ENCODE measurements at places on chromosomes 16 and 17. TPM values are rescaled to one million over a fixed set of nuclear protein-coding genes. Genes with fewer than 3 reads are reported as not detected.
A peak's percentile ranks its signal among the peaks of the same experiment; 100 is the strongest.

GRCh38 chr17:77115510-77115909 is 25.3 kb upstream of the SEC14L1 start:
- DNase-seq, result peak; percentile 64
- H3K4me3 ChIP-seq, result no peak overlapping the region
- peaks cover 4% of the 10 kb centered on the region for H3K4me1 ChIP-seq
- no peaks in the 10 kb centered on the region for H3K36me3 ChIP-seq

Gene CFAP97D1
- total RNA-seq, result not detected

DNA sequence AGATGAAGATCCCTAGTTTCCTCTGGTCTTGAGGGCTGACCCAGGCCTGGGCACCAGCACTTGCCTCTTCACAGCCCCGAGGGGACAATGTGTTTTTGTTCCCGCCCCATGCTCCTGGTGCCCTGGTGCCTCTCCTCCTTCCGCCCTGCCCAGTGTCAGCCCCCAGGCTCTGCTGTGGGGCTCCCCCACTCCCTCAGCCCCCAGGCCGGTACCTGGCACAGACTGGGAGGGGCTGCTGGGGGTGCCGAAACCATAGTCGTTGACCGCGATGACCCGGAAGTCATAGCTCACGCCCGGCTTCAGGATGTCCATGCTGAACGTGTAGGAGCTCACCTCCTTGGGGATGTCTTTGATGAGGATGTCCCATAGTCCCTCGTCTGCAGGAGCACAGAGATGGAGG is 40.5 kb upstream of the CDC42EP4 start:
- H3K4me1 ChIP-seq, result no peaks in the 10 kb centered on the region
- H3K4me3 ChIP-seq, result no peak overlapping the region
- DNase-seq, result no peak
- no peaks in the 10 kb centered on the region for H3K36me3 ChIP-seq
- H3K27me3 ChIP-seq, result no peaks in the 10 kb centered on the region

GRCh38 chr17:57186226-57187019 is 69.9 kb upstream of the MSI2 start:
- H3K4me3 ChIP-seq, result no peak overlapping the region
- H3K36me3 ChIP-seq, result no peaks in the 10 kb centered on the region
- DNase-seq, result no peak
- H3K27ac ChIP-seq, result no peak overlapping the region
- no peaks in the 10 kb centered on the region for H3K27me3 ChIP-seq

GRCh38 chr17:51398687-51399086 is 138.3 kb downstream of the UTP18 start:
- H3K4me1 ChIP-seq, result no peaks in the 10 kb centered on the region
- no peak overlapping the region for H3K4me3 ChIP-seq
- no peaks in the 10 kb centered on the region for H3K36me3 ChIP-seq

Gene MRPL38
- 63.9 TPM for total RNA-seq

Gene HSD11B2
- total RNA-seq, result 0.36 TPM

DNA sequence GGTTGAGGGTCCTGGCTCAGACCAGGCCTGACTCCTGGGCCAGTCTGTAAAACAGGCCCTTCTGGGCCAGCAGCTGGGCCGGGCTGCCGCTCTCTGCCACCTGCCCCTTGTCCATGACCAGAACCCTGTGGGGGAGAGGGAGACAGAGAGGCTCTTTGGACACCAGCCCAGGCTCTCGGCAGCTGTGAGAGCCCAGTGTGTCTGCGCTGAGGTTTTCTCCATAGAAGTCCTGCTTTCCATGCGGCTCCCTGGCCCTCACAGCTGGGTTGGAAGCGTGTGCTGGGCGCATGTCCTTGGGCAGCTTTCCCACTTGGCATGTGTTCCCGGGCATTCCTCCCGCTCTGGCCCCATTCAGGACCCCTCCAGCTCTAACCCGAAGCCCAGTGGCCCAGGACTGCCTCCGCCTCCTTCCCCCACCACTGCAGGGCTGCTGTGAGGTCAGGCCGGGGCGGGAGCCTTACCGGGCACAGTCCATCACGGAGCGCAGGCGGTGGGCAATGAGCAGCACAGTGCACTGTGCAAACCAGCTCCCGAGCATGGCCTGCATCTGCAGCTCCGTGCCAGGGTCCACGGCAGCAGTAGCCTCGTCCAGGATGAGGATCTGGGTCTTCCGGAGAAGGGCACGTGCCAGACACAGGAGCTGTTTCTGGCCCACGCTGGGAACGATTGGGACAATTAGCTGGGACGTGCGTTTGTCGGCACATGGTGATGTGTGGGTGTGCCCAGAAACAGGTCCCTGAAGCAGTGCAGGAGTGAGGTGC is 73.0 kb downstream of the ABCC6 start:
- no peaks in the 10 kb centered on the region for H3K27me3 ChIP-seq
- no peaks in the 10 kb centered on the region for H3K36me3 ChIP-seq
- H3K27ac ChIP-seq, result no peak overlapping the region
- no peaks in the 10 kb centered on the region for H3K4me1 ChIP-seq
- no peak overlapping the region for H3K4me3 ChIP-seq

DNA sequence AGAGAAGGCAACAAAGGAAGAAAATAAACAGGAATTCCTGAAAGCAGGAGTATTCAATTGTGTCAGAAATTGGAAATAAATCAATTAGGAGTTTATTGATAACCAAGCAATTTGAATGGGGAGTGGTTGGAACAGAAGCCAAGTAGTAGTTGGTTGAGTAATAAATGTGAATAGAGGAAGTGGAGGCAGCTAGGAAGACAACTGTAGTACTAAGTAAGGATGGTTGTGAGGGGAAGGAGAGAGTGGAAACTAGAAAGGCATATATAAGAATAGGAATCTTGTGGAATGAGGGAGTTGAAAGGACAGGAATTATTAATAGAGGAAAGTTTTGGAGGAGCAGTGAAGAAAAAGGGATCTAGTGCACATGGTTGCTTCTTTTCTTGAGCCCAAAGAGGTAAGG is 34.4 kb downstream of the NFAT5 start:
- no peak overlapping the region for H3K4me3 ChIP-seq
- no peaks in the 10 kb centered on the region for H3K27me3 ChIP-seq
- no peaks in the 10 kb centered on the region for H3K36me3 ChIP-seq
- no peak overlapping the region for H3K27ac ChIP-seq
- DNase-seq, result no peak

- no peaks in the 10 kb centered on the region for H3K4me1 ChIP-seq
- no peak overlapping the region for H3K27ac ChIP-seq
- DNase-seq, result no peak
- H3K36me3 ChIP-seq, result no peaks in the 10 kb centered on the region
- no peaks in the 10 kb centered on the region for H3K27me3 ChIP-seq
Observed at GRCh38 chr16:69523566-69524305, 42.0 kb upstream of the NFAT5 start.

DNA sequence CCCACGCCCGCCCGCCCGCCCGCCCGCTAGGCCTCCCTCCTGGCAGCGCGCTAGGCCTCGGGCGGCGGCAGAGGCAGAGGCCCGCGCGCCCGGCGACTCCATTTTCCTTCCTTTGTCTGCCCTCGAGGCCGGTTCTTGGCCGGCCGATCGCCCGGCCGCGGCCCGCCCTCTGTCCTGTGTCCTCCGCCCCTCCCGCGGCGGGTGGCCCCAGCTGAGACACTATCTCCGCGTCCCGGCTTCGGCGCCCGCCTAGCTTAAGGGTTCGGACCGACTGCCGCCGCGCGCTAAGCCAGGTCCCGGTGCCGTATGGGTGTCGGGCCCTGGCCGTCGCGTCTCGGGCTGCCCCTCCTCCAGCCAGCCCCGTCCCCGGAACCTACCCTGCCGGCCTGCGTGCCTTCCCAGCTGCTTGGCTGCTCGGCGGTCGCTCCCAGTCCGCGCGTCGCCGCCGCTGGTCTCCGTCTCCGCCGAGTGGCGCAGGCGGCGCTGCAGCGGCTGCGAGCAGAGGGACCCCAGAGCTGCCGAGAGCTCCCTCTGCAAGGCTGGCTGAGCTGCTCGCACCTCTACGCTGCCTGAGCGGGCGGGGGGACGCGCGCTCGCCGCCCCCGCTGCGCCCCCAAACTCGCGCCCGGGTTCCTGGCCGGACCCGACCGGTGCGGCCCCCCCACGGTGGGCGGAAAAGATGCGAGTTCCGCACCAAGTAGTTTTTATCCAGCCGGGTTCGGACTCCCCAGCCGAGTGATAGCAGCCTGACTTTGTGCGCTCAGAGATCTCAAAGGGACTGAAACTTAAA is 787 bp downstream of the CTCF start:
- DNase-seq, result peak; percentile 64
- H3K36me3 ChIP-seq, result no peaks in the 10 kb centered on the region
- H3K4me3 ChIP-seq, result peak overlapping the region; percentile 88
- H3K4me1 ChIP-seq, result peaks cover 12% of the 10 kb centered on the region
- no peaks in the 10 kb centered on the region for H3K27me3 ChIP-seq

Gene SPNS3
- total RNA-seq, result not detected

DNA sequence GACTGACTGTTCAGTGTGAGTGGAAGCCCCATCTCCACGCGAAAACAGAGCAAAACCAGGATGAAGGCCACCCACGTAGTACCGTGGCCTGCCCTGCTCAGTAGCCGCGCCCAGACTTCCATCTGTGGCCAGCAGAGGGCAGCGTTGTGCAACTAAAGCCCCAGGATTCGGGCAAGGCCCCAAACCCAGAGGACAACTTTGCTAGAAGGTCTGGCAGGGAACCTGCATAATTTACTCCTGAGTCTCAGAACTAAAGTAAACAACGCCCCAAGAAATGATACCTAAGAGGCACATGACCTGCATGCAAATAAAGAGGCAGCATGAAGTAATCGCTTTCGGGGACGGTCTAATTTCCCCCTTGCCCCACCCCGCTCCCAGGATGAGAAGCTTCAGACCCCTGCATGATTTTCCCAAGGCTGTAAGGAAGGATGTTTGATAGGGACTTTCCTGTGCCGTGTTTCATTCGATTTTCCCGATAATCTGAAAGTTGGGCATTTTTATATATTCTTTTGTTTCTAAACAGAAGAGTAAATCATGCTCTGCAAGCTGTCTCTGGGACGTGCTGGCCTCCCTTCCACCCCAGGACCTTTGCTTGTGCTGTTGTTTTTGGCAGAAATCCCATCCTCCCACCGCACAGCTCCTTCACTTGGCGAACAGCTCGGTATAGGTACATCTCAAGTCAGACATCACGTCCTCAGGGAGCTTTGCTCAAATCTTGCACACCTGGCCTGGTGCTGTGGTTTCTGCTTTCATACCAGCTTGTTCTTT is 18.6 kb downstream of the HSBP1 start:
- no peaks in the 10 kb centered on the region for H3K27me3 ChIP-seq
- DNase-seq, result peak; percentile 83
- H3K4me1 ChIP-seq, result no peaks in the 10 kb centered on the region

DNA sequence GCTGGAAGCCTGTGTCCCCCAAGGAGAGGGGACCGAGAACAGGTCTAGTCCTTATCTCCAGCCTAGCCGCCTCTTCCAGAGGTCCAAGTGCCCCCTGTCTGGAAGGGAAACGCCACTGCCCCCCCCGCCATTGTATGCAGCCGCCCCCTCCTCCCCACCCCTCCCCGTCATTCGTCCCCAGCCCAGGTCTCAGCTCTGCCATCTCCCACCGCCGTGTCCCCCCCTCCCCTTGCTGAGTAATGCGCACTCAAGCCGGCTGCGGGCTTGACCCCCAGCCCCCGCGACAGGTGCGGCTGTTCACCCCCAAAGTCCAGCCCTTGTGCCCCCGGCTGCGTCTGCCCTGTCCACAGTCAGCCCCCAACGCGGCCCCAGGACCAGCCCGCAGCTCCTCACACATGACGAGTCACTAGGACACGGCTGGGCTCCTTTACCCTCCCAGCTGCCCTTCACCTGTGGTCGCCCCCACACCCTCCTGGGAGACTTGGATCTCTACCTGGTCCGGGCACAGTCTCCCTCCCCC is 622 bp downstream of the GPRC5B start:
- peaks cover 12% of the 10 kb centered on the region for H3K4me1 ChIP-seq
- peak overlapping the region; percentile 83 for H3K4me3 ChIP-seq
- H3K27me3 ChIP-seq, result no peaks in the 10 kb centered on the region
- DNase-seq, result no peak

- peaks cover 6% of the 10 kb centered on the region for H3K36me3 ChIP-seq
- no peak overlapping the region for H3K27ac ChIP-seq
- H3K27me3 ChIP-seq, result no peaks in the 10 kb centered on the region
- H3K4me3 ChIP-seq, result no peak overlapping the region
Observed at GRCh38 chr17:35011671-35012216, 31.4 kb downstream of the LIG3 start.

DNA sequence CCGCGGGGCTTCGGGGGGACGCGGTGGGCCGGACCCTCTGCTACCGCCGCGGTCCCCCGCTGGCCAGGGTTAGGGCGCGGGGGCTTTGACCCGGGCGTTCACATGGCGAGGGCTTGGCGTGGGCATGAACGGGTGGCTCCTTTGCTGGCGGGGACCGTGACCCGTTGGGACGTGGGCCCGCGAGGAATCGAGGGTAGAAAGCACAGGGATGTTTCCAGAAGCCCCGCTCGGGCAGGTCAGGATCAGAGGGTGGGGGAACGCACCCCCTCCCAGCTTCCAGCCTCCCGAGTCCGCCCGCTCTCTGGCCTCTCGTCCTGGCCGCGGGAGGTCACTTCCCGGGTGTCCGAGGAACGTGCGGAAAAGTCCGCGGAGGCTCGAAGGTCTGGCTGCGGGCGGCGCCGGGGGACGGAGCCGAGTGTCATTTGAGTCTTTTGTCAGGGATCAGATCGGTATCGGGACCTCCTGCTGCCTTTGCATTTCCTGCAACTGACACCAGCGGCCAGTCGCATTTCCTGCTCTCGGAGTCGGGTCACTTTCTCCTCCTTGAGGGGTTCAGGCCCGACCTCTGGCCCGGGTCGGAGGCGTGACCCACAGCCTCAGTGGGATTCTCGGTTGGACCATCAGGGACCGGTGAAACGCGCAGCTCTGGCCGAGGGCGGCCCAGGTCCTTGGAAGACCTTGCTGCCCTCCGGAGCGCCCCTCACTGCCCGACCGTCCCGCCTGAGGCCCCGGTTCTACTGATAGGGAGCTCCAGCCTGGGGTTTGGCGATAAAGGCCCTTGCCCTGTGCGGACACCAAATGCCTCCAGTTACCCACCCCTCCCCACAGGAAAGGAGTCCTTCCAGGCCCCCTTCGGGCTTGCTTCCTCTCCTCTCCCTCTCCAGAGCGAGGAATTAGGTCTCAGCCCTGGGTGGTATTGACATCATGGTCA is 702 bp upstream of the WNT3 start:
- peaks cover 67% of the 10 kb centered on the region for H3K27me3 ChIP-seq
- H3K4me3 ChIP-seq, result peak overlapping the region; percentile 35
- H3K4me1 ChIP-seq, result peaks cover 6% of the 10 kb centered on the region
- DNase-seq, result no peak
- no peaks in the 10 kb centered on the region for H3K36me3 ChIP-seq

- no peak for DNase-seq
- H3K4me1 ChIP-seq, result peaks cover 38% of the 10 kb centered on the region
Observed at GRCh38 chr16:89363621-89364393, 126.6 kb downstream of the ANKRD11 start.

- H3K36me3 ChIP-seq, result no peaks in the 10 kb centered on the region
- H3K27ac ChIP-seq, result no peak overlapping the region
- H3K27me3 ChIP-seq, result no peaks in the 10 kb centered on the region
- no peak overlapping the region for H3K4me3 ChIP-seq
Observed at GRCh38 chr16:72829846-72830775, 217.8 kb downstream of the ZFHX3 start.
